ENCODE measurements at places on chromosomes 12 and 14.

GRCh38 chr12:46682148-46682547 is 143.6 kb downstream of the SLC38A4 start:
- no peak for DNase-seq

GRCh38 chr12:124177276-124177950 is 117.5 kb upstream of the RFLNA start:
- no peak for DNase-seq

- no peak for DNase-seq
These were observed 24.9 kb upstream of the CHGA start for GRCh38 chr14:92897922-92898565.

DNA sequence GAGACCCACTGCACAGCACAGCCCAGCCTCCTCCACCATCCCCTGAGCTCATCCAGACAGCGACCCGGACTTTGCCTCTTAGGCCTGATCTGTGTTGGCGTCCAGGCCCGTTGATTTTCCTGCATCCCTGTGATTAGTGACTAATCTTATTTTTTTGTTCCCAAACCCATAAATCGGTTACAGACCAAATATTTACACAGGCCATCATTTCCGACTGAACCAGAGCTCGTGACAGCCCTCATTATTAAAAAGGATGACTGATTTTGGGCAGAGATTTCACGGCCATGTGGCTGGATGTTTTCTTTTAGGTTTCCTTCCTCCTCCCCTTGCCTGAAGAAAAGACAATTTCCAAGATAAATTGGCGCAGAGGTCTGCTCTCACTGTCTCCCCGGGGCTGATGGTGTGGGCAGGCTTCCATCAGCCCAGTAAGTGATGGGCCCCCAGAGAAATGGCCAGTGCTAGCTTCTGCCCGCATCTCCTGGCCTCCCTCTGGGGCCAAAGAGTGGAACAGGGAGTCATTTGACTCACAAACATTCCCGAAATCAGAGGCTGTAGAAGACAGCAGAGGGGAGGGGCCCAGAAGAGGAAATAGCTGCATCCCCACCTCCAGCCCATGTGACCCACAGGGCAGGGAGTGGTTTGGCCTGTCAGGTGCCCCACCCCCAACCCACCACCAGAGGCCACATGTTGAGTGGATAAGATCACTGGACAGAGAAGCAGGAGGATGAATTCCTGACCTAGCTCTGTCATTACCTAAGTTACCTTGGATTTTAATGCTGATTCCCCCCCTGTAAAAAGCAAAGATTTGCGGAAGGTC is 283.5 kb downstream of the KSR2 start:
- DNase-seq, result peak; percentile 47

DNA sequence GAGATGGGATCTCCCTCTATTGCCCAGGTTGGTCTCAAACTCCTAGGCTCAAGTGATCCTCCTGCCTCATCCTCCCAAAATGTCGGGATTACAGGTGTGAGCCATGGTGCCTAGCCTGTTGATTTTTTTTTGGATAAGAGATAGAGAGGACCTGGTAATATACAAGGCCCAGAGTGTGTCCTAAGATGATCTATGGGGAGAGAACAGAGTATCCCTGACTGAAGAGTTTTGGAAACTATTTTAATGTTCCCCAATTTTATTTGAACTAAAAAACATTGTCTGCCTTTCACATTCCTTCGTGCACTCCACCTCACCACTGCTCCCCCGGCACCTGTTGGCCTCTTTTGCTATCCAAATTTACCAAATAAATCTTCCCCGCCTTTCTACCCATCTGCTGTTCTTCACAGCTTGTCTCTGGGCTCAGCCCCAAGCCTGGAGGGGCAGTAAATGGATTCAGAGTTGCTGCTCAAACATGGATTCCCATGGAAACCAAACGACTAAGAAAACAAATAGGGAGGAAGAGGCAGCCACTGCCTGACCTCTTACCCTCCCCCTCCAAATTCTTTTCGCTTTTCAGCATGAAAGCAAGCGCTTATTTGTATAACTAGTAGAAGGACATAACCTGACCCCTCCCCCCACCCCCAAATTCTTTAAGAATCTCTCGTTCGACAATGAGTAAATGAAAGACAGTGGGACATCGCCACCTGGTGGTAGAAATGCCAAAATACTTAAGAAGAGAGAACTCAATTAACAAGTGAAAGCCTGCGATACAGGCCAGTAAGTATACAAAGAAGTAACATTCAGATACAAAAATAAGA is 22.6 kb downstream of the OR10G3 start:
- peak; percentile 96 for DNase-seq

GRCh38 chr14:99644035-99644587 is 818 bp upstream of the HHIPL1 start:
- no peak for DNase-seq

- no peak for DNase-seq
These were observed 9.7 kb upstream of the ZDHHC22 start for GRCh38 chr14:77151245-77151644.

GRCh38 chr12:1252758-1253157 is 261.7 kb downstream of the ERC1 start:
- no peak for DNase-seq

DNA sequence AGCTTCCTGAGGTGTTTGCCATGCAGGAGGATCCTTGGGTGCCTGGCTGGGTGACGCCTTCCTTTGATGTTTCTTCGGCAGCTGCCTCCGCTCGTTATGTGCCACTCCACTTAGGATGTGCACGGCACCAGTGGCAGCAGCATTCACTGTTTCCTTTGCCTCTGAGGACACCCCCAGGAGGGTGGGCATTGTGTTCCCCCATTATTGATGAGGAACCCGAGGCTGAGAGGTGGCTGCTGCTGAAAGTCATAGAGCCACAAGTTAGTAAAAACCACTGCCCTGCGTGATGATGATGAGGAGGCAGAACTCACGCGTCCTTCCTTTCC is 41.2 kb downstream of the EP400 start:
- no peak for DNase-seq

GRCh38 chr14:31611778-31612433 is 50.7 kb downstream of the NUBPL start:
- no peak for DNase-seq

- DNase-seq, result no peak
These were observed 318.7 kb downstream of the LRFN5 start for GRCh38 chr14:41925409-41925808.

GRCh38 chr12:26264215-26264838 is 69.0 kb downstream of the SSPN start:
- no peak for DNase-seq

- DNase-seq, result no peak
These were observed 22.9 kb downstream of the CPSF2 start for GRCh38 chr14:92144708-92145107.
